ENCODE measurements at places on chromosomes 2 and 18.

DNA sequence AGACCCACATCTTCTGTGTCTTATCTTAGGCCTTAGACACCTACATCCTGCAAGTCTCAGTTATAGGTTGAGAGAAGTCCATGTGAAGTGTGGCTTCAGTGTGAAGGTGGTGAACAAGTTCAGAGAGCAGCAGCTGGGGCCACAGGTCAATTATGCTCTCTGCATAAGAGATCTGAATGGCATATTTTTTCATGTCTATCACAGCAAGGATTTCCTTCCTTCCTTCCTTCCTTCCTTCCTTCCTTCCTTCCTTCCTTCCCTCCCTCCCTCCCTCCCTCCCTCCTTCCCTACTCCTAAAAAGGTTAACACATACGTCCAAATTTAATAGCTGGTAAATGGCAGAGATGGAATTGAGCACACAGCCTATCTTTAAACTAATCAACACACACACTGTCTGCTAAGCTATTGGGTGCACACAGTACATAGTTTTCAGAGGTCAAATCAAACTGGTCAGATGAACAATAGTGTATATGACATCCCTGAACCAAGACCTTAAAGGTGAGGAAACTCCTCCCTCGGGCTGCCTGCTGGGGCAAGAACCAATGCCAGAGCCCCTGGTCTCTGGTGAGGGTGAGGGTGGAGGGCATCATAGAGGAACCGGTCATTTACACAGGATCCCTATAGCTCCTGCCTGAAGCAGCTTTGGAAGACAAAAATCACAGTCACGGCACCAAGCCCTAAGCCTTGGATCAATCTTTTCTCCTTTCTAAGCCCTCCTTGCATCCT lies 240.9 kb downstream of the ICOS start:
- DNase-seq, result no peak

GRCh38 chr2:237662671-237663093 lies 35.3 kb downstream of the LRRFIP1 start:
- peak; percentile 79 for DNase-seq

GRCh38 chr2:160731856-160732255 lies 238.2 kb upstream of the RBMS1 start:
- DNase-seq, result no peak

GRCh38 chr18:26650310-26651268 lies 102.2 kb upstream of the KCTD1 start:
- no peak for DNase-seq

DNA sequence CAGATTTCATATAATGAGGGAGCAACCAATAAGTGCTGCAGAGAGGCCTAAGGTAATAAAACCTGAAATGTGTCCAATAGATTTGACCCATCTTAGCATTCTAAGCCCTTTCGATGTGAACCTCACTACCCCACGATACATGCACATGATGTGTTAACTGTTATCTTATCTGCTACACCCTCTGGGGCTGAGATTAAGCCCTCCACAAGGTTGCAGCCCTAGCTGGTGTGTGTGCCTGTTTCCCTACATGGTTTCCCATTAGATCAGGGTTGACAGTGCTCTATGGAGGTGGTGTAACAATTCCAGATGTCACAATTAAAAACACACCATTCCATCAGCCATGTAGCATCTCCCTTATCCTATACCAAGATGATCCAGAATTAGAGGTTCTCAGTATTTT lies 68.9 kb upstream of the THSD7B start:
- no peak for DNase-seq

- no peak for DNase-seq
These were observed 250.2 kb upstream of the RAB12 start for GRCh38 chr18:8359076-8359475.

GRCh38 chr2:8633735-8634313 lies 48.0 kb upstream of the ID2 start:
- DNase-seq, result no peak

GRCh38 chr2:218870984-218871344 lies 9.7 kb upstream of the WNT10A start:
- DNase-seq, result no peak

GRCh38 chr2:235587202-235587601 lies 93.4 kb downstream of the AGAP1 start:
- no peak for DNase-seq

- DNase-seq, result no peak
These were observed 475.3 kb downstream of the ARHGAP15 start for GRCh38 chr2:143604566-143604959.

DNA sequence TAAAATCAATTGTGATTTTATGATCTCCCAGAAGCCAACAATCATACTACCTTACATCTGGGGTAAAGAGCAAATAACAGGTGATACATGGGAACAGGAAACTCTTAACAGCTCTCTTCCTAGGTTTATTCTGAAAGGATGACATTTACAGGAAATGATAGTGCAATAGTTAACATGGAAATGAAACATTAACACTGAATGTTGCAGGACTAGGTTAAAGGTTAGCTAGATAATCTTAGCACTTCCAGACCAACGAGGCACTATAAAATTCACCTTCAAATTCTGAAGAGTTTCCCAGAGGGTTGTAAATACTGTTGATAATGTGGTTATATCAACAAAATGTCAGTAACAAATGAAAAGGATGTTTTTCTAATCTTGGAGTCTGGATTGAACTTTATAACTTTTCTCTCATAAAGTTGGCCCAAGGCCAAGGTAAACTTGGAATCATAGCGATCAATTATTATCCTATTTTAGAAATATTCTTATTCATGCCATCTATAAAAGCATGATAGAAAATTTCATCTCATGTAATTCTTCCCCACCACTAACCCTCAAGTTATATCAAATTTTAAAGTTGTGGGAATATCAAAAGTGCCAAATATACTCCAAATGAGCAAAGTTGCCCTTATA lies 32.9 kb upstream of the GCG start:
- no peak for DNase-seq

GRCh38 chr18:10258836-10259474 lies 195.5 kb upstream of the APCDD1 start:
- DNase-seq, result no peak

Data from mesothelial cell of epicardium (in vitro differentiated cells).